PC-9 (cell line): ENCODE measurements at places on chromosomes 1 and 21.
A peak's percentile ranks its signal among the peaks of the same experiment; 100 is the strongest.

- DNase-seq: no peak
Observed at GRCh38 chr1:30879126-30879786, 29.3 kb downstream of the SDC3 start.

- DNase-seq: no peak
Observed at GRCh38 chr21:44529503-44530125, 10.4 kb downstream of the KRTAP10-1 start.

DNA sequence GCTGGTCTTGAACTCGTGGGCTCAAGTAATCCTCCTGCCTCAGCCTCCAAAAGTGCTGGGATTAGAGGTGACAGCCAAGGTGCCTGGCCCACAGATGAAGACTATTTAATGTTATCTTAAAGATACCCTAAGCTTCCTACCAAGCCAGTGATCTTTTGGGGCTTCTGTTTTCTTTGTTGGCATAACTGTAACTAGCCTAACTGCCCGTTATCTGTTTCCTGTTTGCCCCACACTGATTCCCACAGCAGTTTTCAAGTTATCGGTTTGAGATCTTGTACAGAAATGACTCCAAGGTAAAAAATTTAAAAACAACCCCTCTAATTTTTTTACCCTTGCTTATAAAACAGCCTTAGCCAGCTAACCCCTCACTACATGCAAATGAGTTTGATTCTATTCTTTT, 12.4 kb downstream of the SELL start:
- no peak for DNase-seq

GRCh38 chr1:1543706-1544099, 3.3 kb upstream of the TMEM240 start:
- no peak for DNase-seq

DNA sequence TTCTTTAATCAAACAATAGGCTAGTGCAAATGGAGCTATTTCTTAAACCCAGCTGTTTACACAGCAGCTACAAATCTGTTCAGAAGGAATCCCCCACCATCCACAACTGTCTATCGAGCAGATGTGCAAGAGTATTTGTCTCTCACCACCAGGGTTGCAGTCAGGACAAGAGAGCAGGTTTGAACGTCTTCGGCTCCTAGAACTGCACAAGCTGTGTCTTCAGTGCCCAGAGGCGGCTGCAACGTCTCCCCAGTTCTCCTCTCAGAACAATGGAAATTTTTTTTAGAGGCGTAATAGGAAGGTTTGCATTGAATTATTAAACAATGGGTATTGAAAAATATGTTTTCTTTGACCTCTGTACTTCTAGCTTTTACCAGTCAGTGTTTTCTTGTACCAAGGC, 7.3 kb downstream of the OVAAL start:
- DNase-seq: no peak

- no peak for DNase-seq
Observed at GRCh38 chr1:210123383-210123782, 109.2 kb upstream of the SERTAD4 start.

DNA sequence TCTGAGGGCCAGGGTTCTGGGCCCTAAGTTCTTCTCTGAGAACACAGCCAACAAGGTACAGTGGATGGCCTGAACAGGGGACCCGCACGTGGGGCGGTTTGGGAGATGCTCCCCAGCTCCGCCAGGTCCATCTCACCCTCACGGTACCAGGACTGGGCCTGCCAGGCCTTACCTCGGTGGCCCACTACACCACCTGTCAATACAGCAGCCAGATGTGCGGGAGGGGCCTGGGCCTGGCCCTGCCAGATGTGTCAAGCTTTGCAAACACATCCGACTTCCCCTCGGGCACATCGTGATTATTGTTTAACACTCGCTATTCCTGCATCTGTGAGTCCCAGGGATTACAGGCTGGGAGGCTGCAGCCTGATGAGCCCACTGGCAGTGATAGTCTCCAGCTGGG, 122.4 kb downstream of the LACTBL1 start:
- DNase-seq: no peak

DNA sequence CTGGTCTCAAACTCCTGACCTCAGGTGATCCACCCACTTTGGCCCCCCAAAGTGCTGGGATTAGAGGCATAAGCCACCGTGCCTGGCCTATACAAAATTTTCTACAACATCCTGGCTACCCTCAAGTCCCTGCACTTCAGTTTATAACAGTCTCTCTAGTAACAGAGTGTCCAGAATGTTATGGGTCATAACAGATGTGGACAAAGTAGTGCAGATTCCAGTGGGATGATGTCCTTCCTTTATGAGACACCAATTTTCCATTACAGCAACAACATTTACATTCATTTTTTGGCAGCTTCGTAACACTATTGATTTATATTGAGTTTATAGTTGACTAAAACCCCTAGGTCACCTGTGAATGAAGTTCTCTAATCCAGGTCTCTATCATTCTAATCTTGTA, 429.4 kb upstream of the PTBP2 start:
- no peak for DNase-seq

DNA sequence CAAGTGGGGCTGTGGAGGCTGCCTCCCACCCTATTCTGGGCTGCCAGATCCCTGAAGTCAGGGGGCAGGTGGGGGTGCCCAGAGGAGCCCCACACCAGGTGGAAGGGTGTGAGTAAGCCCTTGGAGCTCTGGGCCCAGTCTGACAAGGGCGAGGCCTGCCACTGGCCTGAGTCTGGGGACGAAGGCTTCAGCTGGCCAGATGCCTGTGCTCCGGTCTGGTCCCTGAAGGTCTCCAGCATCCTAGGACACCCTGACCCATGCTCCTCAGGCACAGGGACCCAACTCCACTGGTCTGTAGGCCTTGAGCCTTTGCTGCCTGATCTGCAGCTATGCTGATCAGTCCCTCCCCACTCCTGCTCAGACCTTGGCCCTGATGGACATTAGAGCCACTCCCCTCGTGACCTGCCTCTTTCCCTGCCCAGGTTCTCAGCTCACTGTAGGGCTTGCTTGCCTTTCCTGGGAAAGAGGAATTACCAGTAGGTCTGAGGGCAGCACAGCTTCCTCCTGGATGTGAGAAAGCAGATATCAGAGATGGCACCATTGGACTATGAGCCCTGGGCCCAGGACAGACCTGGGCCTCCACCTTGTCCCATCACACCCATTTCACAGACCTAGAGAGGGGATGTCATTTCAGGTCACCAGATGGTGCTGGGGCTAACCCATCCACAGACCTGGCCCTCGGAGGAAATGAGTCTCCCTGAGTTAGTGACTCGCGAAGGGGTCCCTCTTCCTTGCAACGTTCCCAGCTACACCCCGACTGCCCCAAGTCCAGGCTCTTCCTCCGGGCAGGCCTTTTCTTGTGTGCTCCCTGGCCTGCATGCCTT, 32.8 kb upstream of the CSF3R start:
- DNase-seq: no peak

DNA sequence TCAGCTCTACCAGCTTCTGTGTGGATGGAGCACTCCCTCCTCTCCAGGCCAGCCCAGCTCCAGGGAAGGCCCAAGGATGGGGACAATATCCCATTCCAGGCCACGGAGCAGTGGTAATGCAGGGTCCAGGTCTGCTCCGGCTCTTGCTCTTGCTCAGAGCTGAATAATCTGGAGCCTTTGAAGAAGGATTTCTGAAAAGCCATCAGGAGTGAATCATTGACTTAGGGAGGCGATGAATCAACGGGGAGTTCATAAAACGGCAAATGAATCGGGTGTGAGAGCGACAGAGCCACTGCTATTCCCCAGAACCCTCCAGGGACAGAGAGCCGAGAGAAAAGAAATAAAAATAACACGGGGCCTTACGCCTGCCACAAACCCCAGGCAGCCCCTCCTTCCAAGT, 7.7 kb downstream of the POU3F1 start:
- DNase-seq: no peak

- DNase-seq: no peak
Observed at GRCh38 chr1:37150986-37151385, 116.7 kb upstream of the GRIK3 start.

- DNase-seq: no peak
Observed at GRCh38 chr1:25669781-25670567, 53.4 kb downstream of the MAN1C1 start.

GRCh38 chr21:23524685-23525084, 2082.6 kb downstream of the MRPL39 start:
- DNase-seq: no peak

- no peak for DNase-seq
Observed at GRCh38 chr1:180889325-180889724, 23.4 kb upstream of the KIAA1614 start.

DNA sequence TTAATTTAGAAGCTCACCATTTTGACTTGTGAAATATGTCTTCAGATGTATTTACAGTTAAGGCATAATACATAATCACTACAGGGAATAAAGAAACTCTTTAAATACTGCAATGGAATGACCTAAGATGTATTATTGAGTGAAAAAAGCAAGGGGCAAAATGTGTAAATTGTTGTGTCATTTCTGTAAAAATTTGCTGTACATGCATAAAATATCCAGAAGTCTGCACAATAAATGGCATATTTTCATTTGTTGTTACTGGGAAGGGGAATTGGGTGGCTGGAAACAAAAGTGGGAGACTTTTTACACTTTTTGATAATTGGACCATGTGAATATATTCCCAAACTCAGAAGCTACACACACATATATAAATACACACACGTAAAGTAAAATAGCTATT, 17.1 kb downstream of the LRIG2 start:
- DNase-seq: no peak

DNA sequence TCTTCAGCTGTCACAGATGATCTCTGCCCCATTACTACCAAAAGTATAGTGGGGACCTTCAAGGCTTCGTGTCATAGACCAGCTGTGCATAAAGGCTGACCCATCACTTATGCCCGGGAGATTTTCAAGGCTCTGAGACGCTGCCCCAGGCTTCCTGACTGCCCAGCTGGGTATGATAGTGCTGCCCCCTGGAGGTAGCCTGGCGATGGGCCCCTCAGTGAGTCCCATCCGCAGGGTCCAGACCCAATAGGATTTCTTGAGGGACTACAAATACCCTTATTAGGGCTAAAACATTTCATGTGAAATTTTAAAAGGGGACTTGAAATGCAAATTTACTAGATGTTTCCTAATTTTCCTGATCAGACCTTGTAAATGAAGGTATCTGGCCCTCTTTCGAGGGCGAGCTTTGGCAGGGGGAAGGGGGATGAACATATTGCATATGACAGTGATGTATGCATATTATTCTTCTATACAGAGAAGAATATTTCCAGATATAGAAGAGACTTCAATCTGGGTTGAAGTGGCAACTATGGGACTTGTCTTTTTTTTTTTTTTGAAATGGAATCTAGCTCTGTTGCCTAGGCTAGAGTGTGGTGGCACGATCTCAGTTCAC, 11.7 kb upstream of the FCMR start:
- no peak for DNase-seq

DNA sequence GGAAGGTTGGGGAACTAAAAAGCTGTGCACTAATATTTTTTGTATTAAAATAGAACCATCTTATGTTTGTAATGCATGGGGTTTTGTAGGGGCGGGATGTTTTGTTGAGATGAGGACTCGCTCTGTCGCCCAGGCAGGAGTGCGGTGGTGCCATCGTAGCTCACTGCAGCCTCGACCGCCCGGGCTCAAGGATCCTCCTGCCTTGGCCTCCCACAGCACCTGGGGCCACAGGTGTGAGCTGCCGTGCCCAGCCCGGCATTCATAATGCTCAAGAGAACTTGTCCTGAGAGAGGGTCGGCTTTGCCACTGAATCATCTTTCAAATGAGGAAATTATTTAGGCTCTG, 3.0 kb upstream of the C1orf159 start:
- DNase-seq: no peak

- no peak for DNase-seq
Observed at GRCh38 chr1:14598498-14599182, at the start of gene KAZN. Gene KAZN (plus strand): TSS chr1:14598685.

- peak; percentile 77 for DNase-seq
Observed at GRCh38 chr1:26856604-26857469, 6.1 kb upstream of the SFN start.

- DNase-seq: no peak
Observed at GRCh38 chr1:218219460-218219859, 65.6 kb upstream of the RRP15 start.

DNA sequence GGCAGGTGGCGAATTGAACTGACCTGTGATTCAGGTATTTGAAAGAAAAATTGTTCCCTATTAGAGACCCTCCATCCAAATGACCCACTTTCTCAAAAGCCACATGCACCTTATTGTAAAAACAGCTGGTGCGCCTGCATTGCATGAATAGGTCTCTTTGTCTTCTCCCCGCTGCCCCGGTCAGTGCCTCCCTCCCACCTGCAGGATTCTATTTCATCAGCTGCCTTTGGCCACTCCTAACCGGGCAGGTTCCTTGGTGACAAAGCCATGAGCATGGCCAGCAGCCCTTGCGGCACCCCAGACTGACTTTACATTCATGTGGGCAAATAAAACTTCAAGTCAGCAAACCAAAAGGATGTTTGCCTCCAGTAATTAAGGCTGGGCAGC, 6.4 kb downstream of the TMPRSS3 start:
- DNase-seq: peak; percentile 15

DNA sequence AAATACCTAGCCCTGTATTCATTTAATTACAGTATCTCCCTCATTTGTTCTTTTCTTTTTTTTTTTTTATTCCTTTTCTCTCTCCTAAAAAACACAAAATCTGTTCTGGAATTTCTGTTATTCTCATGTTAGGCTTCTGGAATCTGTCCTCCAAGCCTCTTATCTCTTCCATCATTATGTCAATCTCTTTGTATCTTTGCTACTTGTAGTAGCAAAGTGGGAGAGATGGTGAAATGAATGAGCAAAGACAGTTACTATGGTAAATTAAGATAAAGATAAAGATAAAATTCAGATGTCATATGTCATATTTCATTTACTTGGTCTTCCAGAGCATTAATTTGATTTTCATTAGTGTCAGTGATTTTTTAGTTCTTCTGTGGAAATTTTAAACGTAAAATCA, 155.1 kb downstream of the FGGY start:
- DNase-seq: no peak
